ENCODE measurements at places on chromosomes 16 and 17.

DNA sequence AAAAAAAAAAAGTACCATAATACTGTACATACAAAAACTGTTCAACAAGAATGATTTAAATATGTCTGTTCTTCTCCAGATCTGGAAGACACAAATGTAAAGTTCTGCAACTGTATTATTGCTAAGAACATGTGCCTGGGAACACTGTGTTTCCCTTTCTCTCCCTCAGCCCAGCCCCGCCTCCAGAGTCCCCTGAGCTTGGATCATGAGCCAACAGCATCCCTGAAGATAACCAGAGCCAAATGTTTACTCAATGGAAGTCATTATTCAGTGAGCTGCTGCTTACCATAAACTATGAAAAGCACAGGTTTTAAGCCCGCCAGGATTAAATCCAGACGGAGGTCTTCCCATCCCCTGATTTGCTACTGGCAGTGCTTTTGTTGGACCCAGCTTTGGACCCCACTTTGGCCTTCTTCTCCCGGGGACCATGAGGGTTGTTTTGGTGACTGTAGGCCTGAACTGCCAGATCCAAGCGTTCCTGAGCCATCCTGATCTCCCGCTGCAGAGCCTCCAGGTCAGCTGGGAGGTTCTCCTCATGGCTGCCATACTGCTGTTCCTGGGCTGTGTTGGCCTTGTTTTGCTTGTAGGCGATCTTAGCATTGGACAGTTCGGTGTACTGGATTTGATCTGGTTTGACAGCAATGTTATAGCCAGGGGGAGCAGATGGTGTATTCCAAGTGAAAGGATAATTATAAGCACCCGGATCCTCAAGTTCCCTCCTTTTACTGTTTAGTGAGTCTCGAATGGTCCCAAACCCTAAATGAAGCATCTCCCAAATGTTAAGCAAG is 25.6 kb downstream of the GJC1 start:
- DNase-seq, result no peak

DNA sequence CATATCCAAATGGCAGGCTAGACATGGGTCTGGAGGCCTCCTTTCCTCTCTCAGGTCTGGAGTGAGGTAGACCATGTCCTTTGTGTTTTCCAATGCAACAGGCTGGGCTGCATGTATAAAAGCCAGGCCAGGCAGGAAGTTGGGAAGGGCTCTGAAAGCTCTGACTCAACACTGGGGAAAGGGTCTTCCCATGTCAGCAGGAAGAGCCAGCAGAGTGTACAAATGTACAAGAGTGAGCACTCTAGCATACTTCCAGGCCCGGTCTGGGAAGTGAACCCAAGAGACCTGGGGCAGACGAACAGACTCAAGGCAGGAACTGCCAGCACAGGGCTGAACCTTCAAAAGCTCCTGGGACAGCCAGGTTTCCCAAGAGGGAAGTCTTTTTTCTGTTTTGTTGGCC is 7.0 kb downstream of the ATPAF2 start:
- DNase-seq, result no peak

GRCh38 chr17:9132944-9133610 is 111.8 kb downstream of the NTN1 start:
- DNase-seq, result no peak

GRCh38 chr16:68404736-68405345 is 43.5 kb downstream of the SMPD3 start:
- DNase-seq, result no peak

DNA sequence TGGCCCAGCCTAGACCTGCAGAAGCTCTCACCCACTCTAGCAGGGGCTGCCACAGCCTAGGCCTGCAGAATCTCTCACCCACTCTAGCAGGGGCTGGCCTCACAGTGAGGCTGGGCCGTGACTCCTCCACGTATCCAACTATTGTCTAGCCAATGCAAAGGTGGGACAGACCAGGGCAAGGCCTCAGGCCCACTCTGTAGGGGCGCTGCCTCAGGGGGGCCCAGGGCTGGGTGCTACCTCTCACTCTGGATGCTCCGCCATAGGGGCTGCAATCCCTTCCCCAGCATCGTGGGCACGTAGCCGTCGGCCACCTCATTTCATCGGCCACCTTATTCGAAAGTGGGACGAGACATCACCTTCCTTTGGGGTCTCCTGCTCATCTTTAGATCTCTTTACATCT is 51.7 kb downstream of the RPH3AL start:
- DNase-seq, result no peak

GRCh38 chr16:53605831-53606400 is 97.7 kb downstream of the RPGRIP1L start:
- DNase-seq, result no peak

DNA sequence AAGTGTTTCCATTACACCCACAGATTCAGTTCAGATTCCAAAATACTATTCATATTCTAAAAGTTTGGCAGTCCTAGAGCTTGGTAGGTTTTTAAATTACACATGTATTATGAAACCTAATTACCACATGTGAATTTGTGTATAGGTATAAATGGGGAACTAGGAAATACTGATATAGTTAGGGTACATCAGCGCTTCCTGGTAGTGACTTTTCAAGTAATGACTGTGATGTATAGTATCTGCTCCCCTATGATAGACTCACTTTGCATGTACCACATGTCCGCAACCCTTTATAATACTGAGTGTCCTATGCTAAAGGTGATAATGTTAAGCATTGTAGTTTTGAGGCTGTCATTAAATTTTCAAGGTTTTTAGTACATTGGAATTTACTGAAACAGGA is 22.9 kb downstream of the CDK12 start:
- no peak for DNase-seq

GRCh38 chr17:32264823-32265191 is 825 bp upstream of the RHBDL3 start:
- DNase-seq, result no peak

DNA sequence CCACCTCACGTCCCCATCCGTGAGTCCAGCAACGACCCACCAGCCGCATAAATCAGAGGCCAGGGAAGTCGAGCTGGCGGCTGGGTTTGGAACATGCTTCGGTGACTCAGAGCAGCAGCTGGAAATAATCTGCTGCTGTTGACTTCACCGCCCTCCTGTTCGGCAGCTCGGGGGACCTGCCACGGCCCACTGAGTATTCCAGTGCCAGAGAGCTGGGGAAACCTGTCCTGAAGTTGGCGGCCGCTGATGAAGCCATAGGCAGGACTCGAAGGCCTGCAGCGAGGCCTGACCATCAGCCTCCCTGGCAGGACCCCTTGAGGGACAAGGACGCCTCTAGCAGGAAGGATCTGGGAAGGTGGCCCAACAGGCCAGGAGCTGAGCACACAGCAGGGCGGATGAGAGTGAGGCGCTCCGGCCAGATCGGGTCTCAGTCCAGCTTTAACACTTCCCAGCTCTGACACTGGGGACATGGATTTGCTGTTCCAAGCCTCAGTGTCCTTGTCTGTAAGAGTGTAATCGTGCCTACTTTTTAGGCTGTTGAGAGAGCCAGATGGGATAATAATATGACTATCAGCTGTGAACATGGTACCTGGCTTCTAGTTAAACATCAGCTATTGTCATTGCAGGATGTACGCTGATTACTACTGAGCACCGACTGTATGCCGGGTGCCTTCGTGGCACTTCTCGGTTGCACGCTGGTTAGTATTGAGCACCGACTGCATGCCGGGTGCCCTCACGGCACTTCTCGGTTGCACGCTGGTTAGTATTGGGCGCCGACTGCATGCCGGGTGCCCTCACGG is 50.4 kb upstream of the CIBAR2 start:
- DNase-seq, result no peak

DNA sequence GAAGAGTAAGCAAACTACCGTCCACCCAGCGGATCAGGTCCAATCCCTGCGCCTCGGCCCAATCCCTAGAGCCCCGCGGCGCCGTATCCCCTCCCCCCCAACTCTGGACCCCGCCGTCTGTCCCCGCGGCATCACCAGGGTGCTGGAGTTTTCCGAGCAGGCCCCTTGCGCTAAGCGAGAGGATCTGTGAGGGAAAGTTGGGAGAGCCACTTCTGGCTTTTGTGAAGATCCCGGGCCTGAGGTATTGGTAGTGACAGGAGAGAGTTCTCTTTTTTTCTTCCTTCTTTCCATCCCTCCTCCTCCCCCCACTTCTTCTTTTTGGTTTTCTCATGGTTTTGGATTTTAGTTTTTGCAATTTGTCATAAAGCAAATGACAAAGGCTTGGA is 3.5 kb upstream of the DLX4 start:
- no peak for DNase-seq

DNA sequence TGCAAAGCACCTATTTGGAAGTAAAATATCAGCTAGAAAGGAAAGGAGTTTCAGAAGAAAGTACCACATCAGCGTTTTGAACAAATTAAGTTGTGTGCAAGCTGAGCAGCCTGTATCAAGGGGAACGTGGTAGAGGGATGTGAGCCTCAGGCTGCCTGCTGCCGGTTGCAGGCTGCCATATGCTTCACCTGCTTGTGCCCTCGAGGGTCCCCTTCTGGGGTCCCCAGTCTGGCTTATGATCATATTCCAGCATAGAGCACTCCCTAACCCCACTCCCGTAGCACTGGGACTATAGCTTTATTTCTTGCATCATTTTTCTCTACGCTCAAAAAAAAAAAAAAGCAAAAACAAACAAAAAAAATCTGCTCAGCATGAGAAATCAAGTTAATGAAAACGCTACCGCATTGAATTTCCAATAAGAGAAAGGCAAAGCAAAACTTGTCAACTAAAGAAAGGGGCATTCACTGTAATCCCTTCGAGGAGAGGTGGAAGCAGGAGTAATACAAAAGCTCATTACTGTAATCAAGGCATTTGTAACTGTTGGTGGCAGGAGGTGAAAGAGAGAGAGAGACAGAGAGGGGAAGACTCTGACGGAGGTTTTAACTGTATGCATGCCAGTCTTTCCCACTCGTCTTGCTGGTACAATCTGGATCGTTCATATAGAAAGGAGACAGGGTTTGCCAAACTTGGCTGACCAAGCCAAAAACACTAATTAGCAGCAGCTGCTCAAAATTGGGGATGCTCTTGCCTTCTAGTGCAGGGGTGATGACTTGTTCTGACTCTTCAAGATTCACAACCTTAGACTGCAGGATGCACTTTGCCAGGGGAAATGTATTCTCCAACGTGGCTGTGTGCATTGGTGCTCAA is 258.2 kb upstream of the HSBP1 start:
- DNase-seq, result no peak

- DNase-seq, result peak; percentile 94
These were observed at the start of gene BAHCC1 for GRCh38 chr17:81394921-81395599. Gene BAHCC1 (plus strand): TSS chr17:81395457. CDS start chr17:81399740, 4,283 bp downstream.

DNA sequence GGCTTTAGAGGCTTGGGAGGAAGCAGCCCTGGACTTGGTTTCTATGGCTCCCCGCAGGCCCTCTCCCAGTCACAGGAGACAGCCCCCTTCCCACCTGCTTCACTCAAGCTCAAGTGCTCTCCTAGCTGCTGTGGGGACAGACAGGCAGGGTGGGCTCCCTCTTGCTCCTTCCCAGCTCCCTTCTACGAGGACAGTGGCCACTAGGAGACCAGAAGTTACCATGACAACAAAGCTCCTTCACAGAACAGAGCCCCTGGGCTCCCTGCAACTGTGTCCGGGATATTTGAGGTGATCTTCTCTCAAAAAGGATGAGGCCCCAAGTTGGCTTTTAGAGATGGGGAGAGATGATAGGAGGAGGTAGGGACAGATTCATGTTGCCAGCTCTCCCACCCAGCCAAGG is 116.3 kb downstream of the AMFR start:
- DNase-seq, result no peak

- no peak for DNase-seq
These were observed 78.8 kb downstream of the BMERB1 start for GRCh38 chr16:15513156-15513555.

DNA sequence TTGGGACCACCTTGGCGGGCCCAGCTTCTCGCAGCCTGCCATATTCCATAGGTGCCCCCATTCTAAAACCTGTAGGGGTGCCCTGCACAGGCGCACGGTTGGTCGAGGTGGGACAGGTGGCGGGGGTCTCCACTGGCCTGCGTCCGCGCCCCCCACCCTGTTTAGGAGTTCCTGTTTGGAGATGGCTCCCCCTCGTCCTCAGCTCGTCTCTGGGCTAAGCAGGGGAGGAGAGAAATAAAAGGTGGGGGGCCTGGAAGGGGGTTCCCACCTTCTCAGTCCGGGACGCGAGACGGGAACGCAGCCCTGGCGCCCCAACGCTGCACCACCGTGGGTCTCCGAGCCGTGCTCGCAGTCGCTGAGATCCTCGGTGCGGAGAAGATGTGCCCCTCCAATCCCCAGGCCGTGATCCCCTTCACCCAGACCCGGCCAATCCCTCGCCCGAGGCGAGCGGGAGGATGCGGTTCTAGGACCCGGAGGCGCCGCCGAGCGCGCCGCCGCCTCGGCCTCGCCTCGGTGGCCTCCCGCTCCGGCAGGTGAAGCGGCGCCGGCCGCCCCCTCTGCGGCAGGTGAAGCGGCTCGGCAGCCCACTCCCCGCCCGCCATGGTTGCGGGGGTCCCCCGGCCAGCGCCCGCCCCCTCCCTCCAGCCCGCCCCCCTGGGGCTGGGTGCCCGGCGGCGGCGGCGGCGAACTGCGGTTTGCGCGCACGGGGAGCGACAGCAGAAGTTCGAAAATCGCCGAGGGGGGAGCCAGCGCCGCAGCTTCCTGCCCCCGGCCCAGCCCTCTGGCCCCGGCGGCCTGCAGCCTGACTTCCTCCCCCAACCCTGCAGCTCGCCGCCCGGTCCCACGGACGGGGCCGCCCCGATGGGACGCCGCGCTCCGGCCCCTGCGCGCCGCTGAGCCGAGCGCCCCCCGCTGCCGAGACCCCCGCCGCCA is at the start of gene FMNL1:
Gene FMNL1 (plus strand): TSS at position 805 of the 933 bp plus-strand sequence. CDS start 240 bp downstream, outside the sequence.
- DNase-seq, result peak; percentile 72

- DNase-seq, result no peak
These were observed 6.2 kb downstream of the LLGL2 start for GRCh38 chr17:75531721-75532072.

- no peak for DNase-seq
These were observed 10.6 kb downstream of the ALDH3A1 start for GRCh38 chr17:19737305-19738072.

DNA sequence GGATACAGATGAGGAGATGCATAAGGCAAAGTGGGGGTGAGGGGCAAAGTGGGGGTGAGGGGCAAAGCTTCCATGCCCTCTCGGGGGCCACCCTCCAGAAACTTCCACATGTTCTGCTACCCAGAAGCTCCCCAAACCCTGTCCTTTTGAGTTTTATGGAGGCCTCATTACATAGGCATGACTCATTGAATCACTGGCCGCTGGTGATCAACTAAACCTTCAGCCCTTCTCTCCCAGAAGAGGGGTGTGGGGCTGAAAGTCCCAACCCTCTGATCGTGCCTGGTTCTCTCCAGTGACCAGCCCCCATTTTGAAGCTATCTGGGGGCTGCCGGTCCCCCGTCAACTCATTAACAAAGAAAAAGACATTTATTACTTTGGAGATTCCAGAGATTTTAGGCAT is 27.5 kb downstream of the ITGAE start:
- no peak for DNase-seq

DNA sequence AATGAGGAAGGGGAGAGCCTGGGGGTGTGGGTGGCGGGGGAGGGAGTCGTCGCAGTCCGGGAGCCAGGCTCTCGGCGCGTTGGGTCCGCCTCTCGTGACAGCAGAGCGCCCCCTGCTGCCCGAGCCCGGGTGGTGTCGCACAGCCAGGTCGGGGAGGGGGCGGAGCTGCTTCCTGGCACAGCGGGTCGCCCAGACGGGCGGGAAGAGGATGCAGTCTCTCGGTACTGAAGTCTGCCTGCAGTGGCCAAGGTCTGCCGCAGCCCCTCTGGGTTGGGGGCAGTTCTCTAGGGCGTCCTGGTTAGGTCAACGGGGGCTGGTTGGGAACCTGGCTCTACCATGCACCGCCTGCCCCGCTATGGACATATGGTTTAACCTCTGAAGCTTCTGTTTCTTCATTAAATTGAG is 38.2 kb upstream of the CCDC182 start:
- peak; percentile 83 for DNase-seq

All from activated CD4-positive, alpha-beta T cell treated with anti-CD3 and anti-CD28 coated beads, Interleukin-2, amount 50 U/mL, for 48 hours (primary cell).